Heart left ventricle (tissue), 16 donors: ENCODE measurements at places on chromosomes 16 and 17.
A peak's percentile ranks its signal among the peaks of the same experiment; 100 is the strongest.

GRCh38 chr17:77140878-77141767, at the start of gene SEC14L1:
Gene SEC14L1 (plus strand): TSS chr17:77140969. CDS start chr17:77143597, 2,628 bp downstream.
- DNase-seq: peak; percentile 75

GRCh38 chr16:30437511-30438046, 7.7 kb upstream of the DCTPP1 start:
- no peak for DNase-seq

GRCh38 chr16:84308120-84308519, 13.4 kb downstream of the WFDC1 start:
- peak; percentile 62 for DNase-seq

DNA sequence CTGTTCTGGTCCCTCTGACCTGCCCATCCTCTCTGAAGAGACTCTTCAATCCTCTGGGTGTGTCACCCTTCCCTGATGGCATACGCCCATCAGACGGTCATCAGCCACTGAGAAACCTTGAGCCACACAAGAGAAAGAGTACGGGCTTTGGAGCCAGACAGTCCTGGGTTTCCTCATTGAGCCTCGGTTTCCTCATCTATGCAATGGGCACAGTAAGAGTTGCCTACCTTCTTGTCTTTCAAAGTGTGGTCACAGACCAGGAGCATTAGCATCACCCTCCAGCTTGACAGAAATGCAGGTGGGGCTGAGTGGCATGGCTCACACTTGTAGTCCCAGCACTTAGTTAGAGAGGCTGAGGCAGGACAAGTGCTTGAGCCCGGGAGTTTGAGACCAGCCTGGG, 26.1 kb upstream of the MEAK7 start:
- no peak for DNase-seq
